ENCODE measurements at places on chromosomes 6 and 20. TPM values are rescaled to one million over a fixed set of nuclear protein-coding genes. Genes with fewer than 3 reads are reported as not detected.

DNA sequence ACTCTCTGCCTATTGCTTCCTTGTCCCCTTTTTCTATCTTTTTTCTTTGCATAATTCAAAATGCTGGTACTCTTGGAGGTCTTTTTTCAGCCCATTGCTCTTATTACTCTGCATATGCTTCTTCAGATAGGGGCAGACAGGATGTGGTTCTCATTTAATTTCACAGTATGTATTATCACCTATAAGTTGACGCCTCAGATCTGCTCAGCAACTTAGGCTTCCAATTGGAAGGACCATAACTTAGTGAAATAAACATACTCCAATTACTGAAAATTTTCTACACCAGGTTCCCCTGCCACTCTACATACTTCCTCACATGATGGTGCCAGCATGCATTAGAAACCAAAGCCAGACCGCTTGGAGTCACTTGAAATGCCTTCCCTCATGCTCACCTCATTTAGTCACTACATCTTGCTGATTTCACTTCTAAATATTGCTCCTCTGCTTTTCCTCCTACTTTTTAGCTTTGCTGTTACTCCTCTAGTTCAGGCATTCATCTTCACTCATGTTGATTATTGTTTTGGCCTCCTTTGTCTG, 34.5 kb upstream of the AHI1 start:
- no peak for DNase-seq

GRCh38 chr6:132147530-132148011, 196.4 kb upstream of the CCN2 start:
- peak; percentile 74 for DNase-seq

TENT5A gene
- 17.6 TPM for total RNA-seq

ARFGEF3 gene
- under 0.01 TPM for total RNA-seq

DNA sequence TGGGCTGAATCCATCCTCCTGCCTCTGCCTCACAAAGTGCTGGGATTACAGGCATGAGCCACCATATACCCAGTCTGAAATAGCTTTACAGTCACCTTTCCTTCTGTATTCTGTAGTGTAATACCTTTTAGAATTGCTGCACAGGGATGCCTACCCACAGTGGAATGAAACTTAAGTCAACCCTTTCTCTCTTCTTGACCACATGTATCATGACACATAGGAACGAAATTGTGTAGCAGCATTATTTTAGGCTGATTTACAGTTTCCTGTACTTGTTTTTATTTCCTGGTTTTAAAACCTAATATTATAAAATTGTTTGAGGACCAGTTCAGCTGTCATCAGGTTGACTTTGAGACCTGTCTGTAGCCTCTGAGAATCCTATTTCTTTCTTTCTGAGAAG, 297.8 kb downstream of the ZFAND3 start:
- peak; percentile 59 for DNase-seq

Measured in LHCN-M2 (cell line).